RKO (cell line): ENCODE measurements at places on chromosomes 12 and 14.

GRCh38 chr12:68446901-68447796, 115.0 kb upstream of the MDM1 start:
- DNase-seq: no peak

DNA sequence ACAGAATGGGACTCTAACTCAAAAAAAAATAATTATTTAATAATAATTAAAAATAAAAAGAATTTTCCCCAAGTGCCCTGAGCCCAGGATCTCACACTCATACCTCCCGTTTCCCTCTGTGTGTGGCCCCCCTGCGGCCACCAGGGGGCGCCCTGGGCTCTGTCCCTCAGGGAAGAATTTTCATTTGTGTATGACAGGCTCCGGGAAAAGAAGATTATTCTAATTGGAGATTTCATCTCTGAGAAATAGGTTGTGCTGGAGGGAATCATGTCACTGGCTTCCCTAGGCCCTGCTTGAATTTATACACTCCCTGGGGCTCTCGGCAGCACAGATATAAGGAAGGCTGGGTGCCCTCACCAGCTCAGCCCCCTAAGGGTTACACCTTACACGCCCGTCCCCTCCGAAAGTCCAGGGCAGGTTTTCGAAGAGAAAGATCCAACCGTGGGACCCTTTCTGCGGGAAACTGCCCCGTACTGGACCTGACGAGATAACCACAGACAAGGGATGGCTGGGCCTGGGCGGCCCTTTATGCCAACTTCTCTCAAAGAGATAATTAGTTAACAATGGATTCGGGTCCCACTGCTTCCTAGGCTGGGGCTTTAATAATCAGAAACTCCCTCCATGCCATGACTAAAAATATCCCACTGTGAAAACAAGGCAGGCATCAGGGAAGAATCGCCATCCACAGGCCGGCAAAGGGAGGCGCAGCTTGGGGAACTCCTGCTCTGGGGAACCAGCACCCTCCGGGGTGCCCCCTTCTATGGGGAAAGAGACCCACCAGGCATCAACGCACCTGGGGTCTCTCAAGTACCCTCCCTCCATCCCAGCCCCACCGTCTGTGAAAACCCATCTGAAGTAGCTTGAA, 80.7 kb downstream of the KDM2B start:
- peak; percentile 67 for DNase-seq

GRCh38 chr12:68648179-68648578, 37.5 kb downstream of the RAP1B start:
- DNase-seq: no peak

DNA sequence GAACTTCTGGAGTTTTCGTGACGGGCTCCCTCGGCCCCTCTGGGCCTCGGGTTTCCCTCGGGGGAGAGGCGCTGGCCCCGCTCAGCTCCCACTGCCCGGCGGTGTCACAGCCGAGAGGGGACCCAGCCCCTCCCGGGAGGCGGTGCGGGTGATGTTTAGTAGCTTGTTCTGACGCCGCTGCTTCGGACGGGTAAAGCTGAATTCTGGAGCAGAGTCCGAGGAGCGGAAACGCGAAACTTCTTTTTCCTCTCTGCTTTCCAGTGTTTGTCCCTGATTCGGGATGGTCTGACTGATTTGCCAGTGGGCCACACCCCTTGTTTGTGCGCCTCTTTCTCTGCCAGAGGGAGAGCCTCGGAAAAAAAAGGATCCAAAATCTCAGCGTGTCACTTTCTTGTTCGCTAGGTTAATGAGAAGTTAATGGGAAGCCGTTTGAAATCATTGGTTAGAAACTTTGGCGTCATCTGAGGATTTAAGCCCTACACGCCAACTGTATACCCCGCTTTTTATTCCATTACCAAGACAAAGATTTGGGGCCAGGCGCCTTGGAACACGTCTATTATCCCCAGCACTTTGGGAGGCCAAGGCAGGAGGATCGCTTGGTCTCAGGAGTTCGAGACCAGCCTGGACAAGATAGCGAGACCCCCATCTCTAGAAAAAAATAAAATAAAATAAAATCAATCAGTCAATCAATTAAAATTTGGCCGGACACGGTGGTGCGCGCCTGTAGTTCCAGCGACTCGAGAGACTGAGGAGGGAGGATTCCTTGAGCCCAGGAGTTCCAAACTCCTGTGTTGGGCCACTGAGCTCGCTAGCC, 756 bp downstream of the TULP3 start:
- peak; percentile 77 for DNase-seq

DNA sequence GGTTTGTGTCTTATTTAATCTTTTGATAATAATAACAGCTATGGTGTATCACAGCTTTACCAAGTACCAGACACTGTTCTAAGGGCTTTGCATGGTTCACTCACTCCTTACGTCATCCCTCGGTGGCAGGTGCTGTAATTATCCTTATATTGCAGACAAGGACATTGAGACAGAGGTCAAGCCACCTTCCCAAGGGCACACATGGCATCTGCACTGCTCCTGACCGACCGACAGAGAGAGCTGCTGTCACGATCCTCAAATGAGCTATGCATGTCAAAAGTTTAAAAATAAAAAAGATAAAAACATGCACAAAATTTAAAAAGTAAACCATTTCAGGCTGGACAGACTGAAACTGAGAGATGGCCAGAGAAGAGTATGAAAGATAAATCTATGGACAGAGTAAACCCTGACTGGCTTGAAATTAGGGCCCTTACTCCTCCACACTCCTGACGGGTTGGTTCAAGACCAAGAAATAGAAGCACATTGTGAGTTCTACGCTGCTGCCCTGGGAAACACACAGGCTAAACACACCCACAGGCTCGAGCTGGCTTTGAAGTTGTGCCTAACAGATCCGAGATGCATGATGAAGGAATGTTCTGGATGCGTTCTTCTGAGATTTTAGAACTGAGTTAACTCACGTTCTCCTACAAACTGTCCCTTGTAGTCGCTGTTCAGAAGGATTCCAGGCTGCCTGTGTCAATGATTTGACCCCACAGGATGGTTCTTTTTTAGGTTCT, 268.7 kb downstream of the ZFP36L1 start:
- DNase-seq: no peak

DNA sequence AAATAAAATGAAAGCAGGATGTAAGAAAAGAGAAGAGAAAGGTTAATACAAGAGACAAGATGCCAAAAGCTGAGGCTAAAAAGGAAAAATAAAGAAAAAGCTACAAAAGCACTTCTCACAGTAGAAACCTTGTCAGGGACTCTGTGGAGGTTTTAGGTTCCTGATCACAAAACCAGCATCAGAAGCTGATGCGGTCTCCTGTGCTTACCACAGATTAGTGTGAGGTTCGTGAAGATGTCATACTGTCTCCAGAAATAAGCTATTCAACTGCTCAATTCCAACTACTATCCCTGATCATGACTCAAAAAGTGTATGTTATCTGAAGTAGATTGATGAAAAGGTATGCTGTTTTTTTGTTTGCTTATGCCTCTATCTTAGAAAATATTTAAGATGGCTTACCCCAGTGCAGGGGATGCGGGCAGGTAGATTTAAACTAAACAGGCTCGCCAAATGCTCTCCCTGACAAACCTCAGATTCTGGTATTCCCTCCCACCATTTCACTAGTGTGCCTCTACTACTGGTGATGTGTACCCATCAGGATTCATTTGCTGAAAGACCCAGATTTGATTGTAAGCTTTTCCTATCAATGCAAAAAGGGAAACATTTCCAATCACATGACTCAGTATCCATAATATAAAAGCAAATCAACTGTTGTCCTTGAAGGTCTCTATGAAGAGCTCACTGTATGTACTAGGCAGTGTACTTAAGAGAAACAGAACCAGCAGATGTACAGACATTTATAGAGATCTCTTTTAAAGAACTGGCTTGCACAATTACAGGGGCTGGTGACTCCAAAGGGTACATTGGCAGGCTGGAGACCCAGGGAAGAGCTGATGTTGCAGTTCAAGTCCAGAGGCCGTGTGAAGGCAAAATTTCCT, 169.5 kb upstream of the FOXN3 start:
- DNase-seq: no peak
